ENCODE measurements at places on chromosomes 6 and 20.

DNA sequence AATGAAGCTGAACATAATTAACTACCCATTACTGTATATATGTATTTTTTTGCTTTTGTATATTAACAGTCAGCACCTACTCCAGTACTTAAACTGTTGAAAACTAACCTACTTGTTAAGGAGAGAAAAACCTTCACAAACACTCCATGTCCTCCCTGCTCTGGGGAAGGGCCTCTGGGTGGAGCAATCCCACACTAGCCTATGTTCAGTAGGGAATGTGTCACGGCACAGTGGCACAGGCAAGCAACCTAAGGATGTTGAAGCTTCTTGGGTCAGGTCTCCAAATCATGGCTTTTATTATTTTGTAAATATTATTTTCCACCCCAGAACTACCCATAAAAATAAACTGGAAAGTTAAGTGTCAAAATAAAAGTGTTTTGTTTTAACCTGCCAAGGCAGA, 5.3 kb downstream of the MAN1A1 start:
- DNase-seq, result no peak

- peak; percentile 41 for DNase-seq
Measured at GRCh38 chr6:6695625-6696276, 107.2 kb downstream of the LY86 start.

DNA sequence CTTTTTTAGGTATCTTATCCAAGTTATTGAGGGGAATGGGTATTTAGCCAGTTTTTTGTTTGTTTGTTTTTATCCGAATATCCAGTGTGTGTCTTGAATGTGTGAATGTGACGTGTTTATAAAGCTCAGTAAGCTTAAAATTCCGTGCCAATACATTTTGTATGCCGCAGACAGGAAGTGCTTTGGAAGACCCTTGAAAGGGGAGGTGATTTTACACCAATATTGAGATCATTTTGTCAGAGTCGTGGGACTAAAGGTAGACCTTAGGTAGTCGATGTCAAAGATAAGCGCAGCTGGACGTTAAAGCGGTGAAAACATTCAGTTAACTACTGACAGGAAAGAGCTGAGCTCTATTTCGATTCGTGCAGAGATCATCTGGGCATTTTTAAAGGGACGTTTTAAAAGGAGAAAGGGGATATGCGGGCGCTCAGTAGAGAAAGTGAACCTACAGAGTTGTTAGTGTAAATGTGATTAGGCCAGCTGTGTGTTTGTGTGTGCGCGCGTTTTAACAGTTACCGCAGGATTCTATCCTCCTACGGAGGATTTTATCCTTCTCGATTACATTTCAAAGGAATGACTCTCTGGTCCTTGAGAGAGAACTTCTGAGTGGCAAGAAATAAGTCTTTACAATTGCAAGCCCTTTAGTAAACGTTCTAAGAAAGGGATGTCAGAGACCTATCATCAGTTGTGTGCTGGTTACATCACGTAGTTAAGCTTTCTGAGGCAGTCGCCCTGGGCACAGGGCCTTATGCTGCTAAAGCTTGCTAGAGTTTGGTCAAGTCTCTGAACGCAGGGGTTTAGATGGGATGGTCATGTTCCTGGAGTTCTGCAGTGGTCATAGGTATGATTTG, 625 bp upstream of the ECHDC1 start:
- DNase-seq, result peak; percentile 45

DNA sequence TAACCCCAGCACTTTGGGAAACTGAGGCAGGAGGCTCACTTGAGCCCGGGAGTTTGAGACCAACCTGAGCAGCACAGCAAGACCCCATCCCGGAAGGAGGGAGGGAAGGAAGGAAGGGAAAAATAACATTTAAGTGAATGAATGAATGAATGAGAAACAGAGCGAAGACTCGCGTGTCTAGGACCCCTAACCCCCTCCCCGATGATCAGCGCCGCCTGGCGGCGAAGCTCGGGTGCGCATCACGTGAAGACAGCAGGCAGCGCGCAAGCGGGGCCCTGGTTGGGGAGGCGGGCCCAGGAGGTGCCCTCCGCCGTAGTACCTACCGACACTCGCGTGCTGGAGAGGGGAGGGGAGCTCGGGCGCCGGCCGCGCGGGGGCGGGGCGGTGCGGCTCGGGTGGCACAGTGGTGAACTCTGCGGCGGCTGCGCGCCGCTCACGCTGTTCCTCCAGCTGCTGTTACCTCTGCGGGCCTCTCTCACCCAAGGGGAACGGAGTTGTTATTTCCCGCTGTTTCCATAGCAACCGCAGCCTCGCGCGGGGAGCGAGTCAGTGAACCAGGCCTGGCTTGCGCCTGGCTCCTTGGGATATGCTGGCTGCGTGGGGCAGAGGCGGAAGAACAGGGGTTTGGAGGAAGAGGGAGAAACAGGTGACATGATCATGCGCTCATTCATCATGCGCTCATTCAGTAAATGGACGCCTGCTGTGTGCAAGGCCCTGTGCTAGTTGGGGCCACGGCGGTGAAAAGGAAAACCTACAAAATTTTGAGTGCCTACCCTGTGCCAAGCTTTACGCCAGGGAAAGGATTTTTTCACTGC, 2.0 kb upstream of the DCDC2 start:
- peak; percentile 24 for DNase-seq

- no peak for DNase-seq
Measured at GRCh38 chr20:47498606-47499005, 3.1 kb upstream of the NCOA3 start.
